ENCODE measurements at places on chromosomes 12 and 14.

GRCh38 chr14:104870368-104871144, 5.5 kb downstream of the CEP170B start:
- no peak for DNase-seq

DNA sequence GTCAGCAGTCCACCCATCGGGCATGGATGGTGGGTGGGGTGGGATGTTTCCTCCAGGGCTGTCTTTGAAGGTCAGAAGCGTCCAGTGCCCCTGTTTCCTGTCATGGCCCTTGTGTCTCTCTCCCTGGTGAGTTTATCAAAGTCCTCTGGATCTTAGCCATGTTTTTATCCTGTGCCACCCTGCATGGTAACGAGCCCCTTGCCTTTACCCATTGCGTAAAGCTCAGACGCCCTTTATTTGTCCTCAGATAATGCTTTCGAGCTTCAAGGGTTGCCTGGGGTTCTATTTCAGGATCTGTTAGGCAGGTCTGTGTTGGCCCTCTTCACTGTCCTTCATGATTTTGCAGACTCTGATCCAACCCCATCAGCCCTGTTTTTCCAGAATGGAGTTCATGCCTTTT, 172.9 kb downstream of the TSPAN9 start:
- DNase-seq = no peak

DNA sequence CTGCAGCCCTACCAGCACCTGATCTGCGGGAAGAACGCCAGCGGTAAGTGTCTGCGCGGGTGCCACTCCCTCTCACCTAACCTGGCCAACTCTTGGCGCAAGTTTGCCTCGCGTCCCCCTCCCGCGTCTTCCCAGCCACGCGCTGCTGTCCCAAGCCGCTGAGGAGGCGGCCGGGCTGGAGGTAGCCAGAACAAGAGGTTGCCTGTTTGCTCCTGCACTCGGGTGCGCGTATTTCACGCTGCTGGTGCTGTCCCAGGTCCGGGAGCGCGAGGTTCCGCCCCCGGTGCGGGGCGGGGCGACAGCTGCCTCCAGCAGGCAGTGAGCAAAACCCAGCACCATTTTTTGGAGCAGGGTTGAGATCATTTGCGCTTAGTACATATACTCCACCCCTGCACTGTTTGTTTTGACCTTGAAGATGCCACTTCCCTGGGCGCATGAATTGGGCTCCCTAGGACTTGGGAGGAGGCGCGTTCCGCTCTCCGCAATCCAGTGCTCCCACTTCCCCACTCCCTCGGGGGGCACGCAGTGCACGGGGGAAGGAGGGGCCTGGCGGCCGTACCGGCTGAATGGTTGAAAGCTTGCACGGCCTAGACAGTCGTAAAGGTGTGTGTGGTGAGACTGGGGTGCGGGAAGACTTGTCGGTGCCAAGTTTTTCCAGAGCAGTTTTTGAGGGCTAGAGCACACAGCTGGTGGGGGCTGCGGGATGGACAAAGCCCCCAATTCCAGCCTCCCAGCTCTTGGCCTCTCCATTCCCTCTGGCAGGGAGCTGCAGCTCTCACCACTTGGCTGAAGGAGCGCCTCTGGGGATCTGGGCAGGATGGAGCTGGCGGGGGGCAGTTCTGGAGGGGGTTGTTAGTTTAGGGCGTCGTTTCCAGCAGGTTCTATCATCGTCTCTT, 226.9 kb upstream of the CRY1 start:
- DNase-seq = no peak

DNA sequence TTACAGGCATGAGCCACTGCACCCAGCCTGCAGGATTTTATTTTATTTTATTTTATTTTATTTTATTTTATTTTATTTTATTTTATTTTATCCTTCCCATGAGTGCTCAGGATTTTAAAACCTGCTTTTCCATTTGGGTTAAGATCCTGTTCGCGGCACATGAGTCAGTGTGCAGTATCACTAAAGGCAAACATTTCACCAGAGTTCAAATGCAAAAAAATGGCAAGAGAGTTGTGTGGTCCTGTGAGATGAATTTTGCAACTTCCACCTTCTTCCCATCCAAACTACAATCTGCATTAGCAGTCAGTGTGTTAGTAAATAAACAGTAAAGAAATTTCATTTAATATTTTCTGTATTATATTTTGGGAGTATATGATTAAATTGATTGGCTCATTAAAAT, 29.0 kb downstream of the MOAP1 start:
- no peak for DNase-seq

- DNase-seq = no peak
Observed at GRCh38 chr12:46452061-46452615, 79.6 kb upstream of the SLC38A2 start.

- DNase-seq = peak; percentile 71
Observed at GRCh38 chr14:56491299-56492285, 88.0 kb upstream of the TMEM260 start.

- DNase-seq = no peak
Observed at GRCh38 chr12:55746174-55746912, 3.4 kb downstream of the GDF11 start.

DNA sequence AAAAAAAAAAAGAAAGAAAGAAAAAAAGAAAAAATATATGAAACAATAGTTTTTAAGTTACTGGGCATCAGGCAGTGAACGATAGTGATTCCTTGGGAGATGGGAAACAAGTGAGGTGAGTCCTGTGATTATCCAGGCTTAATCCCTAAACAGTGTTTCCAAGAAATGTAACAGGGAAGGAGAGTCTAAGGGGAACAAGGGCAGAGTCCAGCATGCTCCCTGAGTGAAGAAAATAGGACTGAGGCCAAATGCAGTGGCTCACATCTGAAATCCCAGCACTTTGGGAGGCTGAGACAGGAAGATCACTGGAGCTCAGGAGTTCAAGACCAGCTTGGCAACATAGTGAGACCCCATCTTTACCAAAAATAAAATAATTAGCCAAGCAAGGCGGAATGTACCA, 40.7 kb downstream of the R3HDM2 start:
- no peak for DNase-seq

DNA sequence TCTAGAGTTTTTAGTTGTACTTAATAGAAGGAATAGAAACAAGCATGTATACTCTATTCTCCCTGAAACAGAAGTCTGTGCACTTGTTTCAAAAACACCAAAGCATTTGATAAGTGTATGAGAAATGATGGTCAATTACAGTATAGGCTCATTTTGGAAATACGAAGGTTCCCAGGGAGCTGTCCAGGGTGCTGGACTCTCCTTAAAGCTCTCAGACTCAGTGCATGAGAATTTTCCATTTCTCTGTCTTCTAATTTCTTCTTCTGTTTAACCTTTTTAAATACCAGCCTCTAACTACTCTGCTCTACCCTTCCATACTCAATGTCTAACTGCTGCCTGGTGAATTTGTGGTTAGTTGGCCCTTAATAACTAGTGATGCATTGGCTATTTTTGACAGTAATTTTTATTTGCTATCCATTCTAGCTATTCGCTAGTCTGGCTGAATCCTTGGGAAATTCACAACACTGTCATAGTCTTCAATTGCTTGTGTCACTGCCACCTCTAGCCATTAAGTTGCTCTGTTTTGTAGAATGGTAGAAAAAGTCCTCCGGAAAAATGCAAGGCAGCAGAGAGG, 229.2 kb downstream of the NRXN3 start:
- DNase-seq = no peak

GRCh38 chr12:124823272-124823970, 40.2 kb downstream of the SCARB1 start:
- DNase-seq = no peak

GRCh38 chr12:67434671-67435370, 165.7 kb downstream of the CAND1 start:
- DNase-seq = no peak

DNA sequence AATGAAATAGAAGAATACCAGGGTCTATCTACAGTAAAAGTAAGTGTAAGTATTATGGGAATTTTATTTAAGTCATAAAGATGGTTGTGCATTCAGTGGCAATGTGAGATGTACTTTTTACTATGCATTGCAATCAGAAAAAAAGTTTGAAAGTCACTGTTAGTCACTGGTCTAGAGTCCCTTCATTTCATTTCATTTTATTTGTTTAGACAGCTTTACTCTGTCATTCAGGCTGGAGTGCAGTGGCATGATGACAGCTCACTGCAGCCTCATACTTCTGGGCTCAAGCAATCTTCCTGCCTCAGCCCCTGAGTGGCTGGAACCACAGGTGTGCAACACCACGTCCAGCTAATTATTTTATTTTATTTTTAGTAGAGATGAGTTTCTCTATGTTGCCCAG, 42.6 kb downstream of the TGFB3 start:
- no peak for DNase-seq

- no peak for DNase-seq
Observed at GRCh38 chr14:79083356-79083755, 913.2 kb downstream of the NRXN3 start.

DNA sequence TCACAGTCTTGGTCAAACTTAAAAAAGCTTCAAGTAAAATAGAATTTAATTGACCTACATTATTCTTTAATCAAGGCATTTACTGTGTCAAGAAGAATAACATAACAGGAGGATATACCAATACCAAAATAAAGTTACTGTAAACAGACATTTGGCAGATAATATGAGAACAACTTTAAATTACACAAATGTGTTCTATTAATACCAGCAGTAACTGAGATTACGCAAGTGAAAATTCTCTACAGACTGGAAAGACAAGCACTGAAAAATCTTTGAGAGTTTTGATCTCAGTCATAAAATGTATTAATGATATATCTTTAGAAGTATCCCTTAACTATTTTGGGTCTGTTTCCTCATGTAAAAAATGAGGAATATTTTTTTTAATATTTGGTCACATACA, 169.2 kb upstream of the SOX5 start:
- no peak for DNase-seq

DNA sequence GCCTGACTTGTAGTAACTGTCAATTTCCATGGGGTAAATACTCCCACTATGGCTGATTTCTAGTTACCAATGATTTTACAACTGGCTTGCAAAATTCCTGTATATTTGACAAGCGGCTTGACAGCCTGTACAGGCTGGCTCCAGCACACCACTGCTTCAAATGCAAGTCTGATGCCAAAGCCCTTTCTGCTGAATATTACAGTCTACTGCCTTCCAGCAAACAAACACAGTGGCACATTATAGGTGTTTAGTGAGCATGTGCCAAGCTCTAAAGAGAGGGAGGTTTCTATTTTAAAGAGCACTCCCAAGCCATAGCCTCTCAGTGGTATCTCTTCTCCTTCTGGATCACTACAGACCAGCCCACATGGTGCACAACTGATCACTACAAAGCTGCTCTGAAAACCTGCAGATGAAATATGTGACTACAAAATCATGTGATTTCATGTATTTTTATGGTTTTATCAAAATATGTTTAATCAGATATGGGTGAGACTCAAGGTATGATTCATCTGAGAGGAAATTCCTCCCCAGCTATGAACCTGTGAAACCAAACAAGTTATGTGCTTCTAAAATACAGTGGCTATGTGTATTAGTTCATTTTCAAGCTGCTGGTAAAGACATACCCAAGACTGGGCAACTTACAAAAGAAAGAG, 101.5 kb downstream of the RPAP3 start:
- DNase-seq = no peak

DNA sequence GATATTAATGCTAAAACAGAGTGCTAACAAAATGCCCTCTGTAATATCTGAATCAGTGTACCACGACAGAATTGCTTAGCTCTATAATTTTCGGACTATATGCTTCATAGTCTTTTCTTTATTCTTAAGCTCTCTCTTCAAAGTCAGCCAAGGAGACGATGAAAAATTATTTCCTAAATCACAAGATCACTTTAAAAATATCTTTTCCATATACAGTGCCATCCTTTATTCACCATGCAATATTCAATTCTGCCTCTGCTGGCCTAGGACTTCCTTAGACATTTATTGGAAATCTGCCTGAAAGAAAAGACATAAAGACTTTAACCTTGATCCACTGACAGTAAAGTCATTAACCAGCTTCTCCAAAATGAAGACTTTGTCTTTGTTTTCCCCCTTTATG, 238.9 kb upstream of the BTG1 start:
- DNase-seq = no peak

GRCh38 chr14:72560889-72561493, 332.9 kb downstream of the DPF3 start:
- no peak for DNase-seq

DNA sequence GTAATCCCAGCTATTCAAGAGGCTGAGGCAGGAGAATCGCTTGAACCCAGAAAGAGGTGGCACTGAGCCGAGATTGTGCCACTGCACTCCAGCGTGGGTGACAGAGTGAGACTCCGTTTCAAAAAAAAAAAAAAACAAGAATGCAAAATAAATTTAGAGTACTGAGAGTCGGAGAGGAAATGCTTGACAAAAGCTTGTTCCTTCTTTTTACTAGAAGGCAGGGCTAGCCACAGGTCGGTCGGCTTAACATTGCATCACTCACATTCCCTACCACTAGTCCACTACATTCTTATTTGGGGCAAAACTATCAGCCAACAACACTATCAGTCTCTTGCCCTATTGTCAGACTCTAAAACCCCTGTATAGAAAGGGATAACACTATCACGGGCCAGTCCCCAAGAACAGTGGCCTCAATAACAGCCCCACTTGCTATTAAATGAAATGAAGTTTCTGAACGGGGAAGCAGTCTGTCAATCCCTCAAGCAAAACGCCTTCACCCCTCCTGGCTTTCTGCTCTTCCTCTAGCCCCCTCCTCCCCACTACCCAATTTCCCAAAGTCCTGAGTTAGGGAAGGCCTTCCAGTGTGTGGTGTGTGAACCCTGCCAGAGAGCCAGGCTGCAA, 1.0 kb downstream of the RNF41 start:
- no peak for DNase-seq
